Activated CD4-positive, alpha-beta T cell treated with anti-CD3 and anti-CD28 coated beads, Interleukin-2, amount 50 U/mL, for 4 hours (primary cell): ENCODE measurements at places on chromosomes 5 and 9.

GRCh38 chr9:134570711-134571325, 70.8 kb upstream of the COL5A1 start:
- no peak for DNase-seq

DNA sequence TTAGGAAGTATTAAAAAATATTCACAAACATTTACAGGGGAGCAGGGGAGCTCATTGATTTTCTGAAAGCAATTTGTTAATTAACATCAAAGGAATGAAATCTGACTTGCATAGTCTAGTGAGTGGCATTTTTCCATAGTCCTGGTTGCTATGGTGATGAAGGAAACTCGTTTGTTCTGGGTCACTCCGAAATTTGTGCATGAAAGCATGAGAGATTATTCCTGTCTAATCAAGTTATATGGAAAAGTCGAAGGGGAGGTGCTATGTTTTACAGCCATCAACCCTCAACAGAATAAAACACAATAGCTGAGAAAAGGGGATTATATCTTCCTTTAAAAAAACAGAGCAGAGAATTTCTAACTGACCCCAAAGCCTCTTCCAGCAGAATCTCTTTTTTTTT, 1495.7 kb upstream of the WWC1 start:
- no peak for DNase-seq

DNA sequence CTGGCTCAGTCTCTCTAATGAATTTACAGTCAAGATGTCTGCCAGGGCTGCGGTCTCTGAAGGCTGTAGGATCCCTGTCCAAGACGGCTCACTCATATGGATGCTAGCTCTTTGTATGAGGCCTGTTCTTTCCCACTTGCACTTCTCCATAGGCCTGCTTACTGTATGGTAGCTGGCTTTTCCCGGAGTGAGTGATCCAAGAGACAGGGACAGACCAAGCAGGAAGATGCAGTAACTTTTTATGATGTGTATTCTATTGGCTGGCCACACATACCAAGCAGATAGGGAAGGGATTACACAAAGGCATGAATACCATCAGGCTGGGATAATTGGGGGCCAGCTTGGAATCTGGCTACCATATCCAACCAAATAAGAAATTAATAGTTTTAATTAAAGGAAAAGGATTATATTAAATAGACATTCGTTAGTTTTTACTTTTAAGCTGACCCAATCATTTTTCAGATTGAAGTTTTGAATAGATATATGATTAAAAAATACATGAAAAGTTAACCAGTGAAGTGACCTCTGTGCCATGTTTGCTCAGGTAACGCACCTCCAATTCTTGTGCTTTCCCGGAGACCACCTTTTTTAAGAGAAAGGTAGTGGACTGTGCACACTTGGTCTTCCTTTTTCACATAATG, 20.6 kb downstream of the NSD1 start:
- no peak for DNase-seq

DNA sequence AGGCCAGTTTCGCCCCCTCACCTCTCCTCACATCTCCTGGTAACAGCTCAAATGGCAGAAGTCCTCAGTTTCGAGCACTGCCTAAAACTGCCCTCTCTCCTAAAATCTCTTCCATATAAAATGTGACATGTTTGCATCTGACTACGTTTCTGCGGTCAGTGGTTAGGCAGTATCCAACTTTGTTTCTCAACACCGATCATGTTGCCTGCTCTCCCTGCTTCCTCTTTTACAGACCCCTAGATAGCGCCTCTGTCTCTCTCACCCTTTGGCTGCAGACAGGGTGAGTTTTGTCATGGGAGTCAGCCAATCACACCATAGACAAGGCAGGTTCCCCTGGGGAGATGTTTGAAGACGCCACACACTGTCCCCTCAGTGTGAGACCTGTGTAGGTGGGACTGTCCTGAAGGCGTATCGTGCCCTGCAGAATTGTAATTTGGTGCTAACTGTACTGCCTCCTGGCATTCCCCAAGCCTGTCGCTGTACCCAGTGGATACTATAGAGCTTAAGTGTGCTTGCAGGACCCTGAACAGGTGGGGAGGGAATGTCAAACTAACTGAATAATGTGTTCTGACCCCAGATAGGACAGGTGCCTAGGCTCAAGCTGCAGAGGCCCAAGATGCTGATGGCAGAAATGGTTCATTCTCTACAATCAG, 1.1 kb downstream of the HEXB start:
- no peak for DNase-seq

- DNase-seq: peak; percentile 70
These were observed 140.3 kb downstream of the TSSK1B start for GRCh38 chr5:113294311-113295110.

DNA sequence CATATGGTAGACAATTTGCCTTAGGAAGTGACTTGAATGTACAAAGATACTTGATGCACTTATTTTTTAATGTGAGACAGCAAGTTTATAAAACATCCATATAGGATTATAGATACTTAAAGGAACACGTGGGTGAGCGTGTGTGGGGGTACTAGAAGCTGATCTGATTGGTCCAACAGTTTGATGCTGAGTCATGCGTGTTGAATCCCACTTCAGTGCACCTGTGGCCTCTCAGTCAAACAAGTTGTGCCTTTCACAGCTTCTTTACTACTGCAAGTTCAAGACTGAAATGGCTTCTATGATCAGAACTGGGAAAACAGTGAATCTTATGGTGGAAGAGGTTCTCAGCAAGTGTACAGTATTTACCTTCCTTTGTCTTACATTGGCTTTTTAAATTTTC, 98.9 kb downstream of the MAP1B start:
- DNase-seq: no peak

DNA sequence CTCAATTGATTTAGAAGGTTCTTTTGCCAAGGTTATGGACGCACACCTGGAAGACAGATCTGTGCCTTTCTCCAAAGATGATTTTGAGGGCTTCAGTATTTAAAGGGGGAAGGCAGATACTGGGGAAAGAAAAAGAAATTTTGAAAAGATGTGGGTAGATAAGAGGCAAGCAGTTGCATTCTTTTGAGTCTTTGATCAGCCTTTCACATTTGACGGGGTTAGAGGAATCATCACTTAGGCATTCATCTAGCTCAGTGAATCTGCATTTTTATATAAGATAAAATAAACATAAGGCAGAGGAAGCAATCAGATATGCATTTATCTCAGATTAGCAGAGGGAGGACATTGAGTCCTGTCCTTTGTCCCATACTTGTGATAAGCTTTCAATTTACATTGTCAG, 243.4 kb upstream of the RAI14 start:
- DNase-seq: no peak

DNA sequence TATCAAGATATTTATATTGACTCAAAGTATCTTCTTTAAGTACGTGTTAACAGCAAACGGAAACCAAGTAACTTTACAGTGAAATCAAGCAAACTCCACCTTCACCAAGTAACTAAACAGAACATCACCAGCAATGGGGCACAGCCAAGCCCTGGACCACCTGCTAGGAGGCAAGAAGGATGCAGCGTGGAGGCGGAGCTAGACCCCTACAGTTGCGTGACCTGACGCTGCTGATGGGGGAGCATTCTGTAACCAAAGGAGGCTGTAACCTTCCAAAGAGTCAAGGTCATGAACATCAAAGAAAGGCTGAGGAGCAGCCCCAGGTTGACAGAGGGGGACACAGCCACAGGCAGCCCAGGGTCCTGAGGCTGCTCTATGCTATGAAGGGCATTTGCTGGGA, 6.1 kb downstream of the VAV2 start:
- no peak for DNase-seq

DNA sequence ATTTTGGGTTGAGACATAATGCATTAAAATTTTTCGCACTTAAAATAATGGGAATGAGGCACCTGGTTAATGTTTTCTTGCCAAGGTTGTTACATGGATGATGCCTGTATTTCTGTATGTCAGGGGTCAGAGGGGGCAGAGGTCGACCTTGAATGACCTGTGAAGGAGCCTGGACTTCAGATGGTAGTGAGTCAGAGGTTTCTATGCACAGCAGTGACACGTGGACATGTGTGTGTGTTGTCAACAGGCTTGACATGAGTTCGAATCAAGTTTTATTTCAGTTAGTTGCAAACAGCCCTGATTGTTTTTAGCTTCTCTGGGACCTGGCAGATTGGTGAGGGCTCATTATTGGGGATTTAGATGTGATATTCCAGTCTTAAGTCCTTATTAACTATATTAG, 3.6 kb downstream of the IL5 start:
- DNase-seq: no peak

- no peak for DNase-seq
These were observed 608.7 kb downstream of the KCTD16 start for GRCh38 chr5:144779368-144779767.

DNA sequence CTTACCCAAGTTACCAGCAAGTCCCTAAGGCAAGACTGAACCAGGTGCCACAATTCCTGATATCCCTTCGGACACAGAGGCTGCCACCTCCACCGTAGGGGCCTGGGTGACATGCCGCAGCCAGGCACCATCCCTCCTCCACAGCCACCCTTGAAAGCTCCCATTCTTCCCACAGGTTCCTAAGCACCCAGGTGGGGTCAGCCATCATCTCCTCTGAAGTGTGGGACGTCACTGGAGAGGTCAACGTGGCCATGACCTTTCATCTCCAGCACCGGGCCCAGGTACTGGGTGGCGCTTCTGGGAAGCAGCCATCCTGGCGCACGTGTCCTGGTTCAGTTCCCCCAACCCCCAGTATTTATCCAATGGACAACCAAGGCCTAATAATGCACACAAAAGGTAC, 8.2 kb downstream of the ADGRD2 start:
- DNase-seq: no peak

GRCh38 chr5:133116601-133117000, 64.8 kb downstream of the HSPA4 start:
- no peak for DNase-seq

DNA sequence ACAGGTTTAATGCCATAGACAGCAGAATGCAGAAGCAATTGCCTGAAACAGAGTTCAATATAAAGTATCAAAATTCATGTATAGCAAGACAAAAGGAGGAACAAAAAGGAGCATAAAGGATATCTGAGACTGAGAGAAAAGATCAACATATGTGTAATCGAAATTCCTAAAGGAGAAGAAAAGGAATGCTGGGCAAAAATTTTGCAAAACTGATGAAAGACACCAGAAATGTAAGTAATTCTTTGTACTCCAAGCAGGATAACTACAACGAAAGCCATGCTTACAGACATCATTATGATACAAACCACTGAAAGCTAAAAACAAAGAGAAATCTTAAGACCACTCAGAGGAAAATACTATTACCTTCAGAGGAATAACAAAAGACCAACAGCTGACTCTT, 72.8 kb upstream of the MTAP start:
- no peak for DNase-seq

DNA sequence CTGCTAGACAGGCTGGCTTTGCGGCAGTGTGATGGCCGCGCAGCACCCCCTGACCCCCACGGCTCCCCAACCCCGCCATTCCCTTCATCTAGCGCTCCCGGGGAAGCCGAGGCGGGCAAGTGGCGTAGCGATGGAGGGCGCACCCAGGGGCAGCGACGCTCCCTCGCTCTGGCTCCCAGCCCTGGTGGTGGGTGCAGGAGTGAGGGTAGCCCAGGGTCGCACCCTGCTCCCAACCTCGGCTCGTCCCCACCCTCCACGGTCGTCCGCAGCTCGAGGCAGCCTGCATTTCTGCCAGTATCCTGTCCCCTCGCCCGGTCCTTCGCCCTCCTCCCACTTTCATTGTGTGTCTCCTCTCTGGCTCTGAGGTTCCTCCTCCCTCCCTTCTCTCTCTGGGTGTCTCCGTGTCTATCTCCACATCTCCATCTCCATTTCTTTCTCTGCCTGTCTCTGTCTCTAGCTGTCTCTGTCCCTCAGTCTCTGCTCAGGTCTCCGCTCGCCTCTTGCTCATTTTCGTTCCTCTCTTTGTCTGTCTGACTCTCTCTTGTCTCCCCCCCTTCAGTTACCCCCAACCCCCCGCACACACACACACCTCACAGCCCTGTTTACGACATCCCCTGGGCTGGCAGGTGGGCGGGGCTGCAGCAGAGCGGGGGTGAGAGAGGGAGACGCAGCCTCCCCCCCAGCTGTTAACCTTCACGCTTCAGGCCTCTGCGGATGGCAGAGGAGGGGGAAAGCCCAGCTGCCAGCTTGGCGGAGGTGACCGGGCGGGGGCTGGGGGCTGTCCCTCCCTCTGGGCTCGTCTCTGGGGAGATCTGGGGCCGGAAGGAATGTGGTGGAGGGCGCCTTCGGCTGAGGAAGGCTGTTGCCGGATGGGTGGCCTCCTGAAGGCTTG, 48.7 kb upstream of the PSD2 start:
- DNase-seq: peak; percentile 77

DNA sequence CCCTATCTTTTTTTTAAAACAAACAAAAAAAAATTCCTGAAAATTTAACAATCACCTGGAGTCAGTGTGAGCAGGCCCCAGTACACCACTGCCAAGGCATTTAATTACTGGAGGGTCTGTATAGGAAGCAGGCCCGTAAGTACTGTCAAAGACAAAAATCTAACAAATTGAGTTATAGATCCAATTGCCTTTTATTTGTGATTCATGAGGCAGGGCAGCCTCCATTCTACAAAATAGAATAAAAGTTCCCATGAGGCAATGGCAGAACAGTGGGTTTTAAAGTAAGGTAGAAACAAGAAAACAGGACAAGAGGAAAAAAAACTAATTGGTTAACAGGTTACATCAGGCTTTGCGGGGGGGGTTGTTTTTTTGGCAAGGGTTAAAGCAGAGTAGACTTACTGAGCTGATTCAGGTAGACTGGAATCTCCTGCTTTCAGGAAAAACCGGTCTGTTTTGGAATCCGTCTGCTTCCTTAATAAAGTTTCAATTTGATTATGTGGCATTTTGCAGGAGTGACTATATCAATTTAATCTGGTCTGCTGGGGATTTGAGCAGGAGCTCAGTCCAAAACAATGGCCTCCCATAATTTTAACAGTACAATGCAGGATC, 48.9 kb downstream of the AUH start:
- DNase-seq: no peak

GRCh38 chr5:172904643-172905345, 54.4 kb upstream of the RPL26L1 start:
- DNase-seq: no peak

DNA sequence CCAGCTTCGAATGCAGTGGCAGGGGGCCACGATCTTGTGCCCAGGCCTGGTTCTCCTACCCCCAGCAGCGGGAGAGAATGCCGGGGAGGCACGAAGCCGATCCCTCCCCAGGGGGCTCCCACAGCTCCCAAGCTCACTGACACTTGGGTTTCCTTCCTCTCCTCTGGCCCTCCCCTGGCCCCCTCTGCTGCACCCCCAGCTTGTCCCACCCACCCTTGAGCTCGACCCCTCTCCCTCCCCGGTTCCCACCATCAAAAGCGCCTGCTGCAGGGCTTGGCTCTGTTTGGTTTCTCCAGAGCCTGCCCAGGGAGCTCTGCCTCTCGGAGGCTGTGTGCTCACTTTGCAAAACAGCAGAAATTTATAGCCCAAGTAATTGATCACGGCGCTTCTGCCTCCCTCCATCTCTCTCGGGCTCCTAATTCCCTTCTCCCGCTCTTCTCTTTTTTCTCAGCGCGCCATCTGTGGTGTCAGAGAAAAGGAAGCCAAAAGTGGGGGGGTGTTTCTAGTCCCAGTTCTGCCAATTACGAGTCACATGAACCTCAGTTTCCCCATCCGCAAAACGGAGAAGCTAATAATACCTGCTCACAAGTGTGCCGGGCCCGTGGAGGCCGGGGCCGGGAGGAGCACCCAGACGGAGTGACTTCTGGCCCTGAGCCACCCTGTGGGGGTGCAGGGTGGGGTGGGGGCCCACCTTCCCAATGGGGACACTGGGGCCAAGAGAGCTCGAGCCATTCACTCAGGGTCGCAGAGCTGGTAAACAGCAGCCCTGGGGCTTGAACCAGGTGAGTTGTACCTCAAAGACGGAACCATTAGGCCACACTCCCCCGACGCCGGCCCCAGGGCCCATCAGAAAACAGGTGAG, 141.2 kb upstream of the IER5L start:
- DNase-seq: no peak
